Activated gamma-delta T cell treated with Interleukin-2 at 50 U/mL for 16 hours (primary cell): ENCODE measurements at places on chromosomes 16 and 17.

- DNase-seq: peak; percentile 16
Observed at GRCh38 chr16:67936124-67936879, at the start of gene PSMB10. Gene PSMB10, minus strand, starts transcription at chr16:67936850. Its CDS starts 101 bp downstream, at chr16:67936749.

GRCh38 chr17:77462553-77463497, 322.1 kb downstream of the SEC14L1 start:
- DNase-seq: no peak

GRCh38 chr17:79993390-79994227, 42.1 kb downstream of the TBC1D16 start:
- DNase-seq: no peak

DNA sequence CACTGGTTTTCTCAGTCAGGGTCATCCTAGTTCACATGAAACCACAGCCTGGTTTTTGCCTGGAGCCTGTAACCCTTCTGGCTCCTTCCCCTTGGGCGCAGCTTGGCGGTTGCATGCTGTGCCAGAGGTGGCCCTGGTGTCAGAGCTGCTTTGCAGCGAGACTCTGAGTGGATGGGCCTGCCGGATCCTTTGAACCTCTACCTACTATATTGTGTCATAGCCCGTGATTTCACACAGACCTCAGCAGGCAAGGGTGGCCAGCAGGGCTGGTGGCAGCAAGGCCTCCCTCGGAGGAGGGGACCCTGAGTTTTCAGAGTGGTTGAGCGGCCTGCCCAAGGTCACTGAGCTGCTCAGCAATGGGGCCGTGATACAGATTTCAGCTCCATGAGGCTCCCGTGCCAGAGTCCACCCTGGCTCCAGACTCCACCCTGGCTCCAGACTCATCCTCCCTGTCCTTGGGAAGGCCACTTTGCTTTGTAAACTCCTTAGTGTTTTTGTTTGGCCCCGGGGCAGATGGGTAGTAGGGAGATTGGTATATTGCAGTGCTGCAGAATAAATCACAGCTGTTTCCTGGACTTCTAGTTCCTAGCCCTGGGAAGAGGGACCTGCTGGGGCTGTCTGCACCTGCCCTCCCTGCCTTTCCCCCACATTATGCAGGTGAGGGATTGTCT, 9.7 kb downstream of the MPRIP start:
- DNase-seq: no peak

DNA sequence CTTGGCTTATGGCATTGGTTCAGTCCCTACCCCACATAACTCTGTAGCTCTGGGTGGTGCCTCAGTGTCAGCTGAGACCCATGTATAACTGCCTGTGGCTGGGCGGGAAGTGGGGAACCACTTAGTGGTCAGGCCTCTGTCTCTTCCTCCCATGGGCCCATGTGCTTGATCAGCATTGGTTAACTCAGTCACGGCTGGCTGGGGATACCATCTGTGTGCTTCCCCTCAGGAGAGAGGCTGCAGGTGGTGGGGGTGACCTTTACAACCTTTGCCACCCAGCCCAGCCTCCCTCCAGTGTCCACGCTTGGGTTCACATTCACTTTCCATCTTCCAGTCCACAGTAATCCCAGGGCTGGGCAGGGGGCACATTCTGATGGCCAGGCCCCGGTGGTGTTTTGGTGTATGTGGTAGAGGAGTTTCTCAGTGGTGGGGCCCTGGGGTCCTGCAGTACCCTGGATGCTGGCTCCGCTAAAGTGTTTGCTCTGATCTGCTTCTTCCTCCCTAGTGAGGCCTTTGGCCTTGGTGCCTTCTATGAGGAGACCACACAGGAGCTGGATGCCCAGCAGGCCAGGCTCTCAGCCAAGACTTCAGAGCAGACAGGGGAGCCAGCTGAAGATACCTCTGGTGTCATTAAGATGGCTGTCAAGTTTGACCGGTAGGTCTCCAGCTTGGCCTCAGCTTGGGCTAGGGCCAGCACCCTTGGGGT, 10.2 kb upstream of the NFATC3 start:
- peak; percentile 69 for DNase-seq

DNA sequence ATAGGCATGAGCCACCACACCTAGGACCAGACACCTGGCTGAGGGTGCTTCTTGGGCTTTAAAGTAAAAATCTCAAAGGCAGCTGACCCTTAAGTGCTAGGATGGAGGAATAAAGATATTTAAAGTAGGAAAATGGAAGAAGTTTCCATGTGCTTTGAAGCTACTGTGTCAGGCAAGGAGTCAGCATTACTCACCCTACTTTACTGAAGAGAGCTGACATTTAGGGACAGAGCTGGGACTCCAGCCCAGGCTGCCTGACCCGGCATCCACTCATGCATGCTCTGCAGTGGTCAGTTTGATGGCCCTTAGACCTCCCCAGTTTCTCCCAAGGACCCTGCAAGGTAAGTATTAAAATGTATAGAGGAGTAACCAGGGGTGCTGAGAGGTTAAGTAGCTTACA, 124.7 kb upstream of the PLCG2 start:
- no peak for DNase-seq

GRCh38 chr16:67939507-67940445, 3.1 kb upstream of the PSMB10 start:
- peak; percentile 37 for DNase-seq

DNA sequence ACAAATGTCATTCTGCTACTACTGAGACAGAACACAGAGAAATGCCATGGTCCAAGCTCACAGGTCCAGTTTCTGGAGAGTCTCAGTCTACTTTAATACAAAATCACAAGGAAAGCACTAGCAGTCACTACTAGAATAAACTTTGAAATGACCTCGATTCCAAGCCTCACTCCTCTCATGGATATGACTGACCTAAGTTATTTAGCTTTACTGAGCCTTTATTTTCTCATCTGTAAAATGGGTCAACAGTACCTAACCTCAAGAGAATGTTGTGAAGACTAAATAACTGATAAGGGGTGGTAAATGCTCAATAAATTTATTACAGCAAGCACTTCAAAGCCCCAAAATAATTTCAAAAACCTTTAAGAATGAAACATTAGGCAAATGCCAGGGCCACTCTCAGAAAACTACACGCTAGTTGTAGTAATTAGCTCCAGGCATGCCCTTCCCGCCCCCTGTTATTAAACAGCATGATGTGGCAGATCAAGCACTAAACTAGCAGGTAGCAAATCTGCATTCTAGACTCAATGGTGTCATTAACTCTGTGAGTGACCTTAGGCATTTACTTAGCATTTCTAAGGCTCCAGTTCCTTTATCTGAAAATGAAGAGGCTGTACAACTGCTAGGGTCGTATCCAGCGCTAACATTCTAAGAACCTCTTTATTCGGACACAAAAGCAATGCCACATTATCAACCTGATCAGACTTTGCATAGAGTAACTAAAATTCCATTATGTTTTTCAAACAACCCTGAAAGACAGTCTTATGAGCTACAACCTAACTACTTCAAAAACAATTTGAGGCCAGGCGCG, 8.4 kb downstream of the GSPT1 start:
- no peak for DNase-seq

- DNase-seq: no peak
Observed at GRCh38 chr17:72613396-72613795, 479.1 kb downstream of the SLC39A11 start.

GRCh38 chr16:54080524-54081008, 206.0 kb downstream of the IRX3 start:
- DNase-seq: no peak

DNA sequence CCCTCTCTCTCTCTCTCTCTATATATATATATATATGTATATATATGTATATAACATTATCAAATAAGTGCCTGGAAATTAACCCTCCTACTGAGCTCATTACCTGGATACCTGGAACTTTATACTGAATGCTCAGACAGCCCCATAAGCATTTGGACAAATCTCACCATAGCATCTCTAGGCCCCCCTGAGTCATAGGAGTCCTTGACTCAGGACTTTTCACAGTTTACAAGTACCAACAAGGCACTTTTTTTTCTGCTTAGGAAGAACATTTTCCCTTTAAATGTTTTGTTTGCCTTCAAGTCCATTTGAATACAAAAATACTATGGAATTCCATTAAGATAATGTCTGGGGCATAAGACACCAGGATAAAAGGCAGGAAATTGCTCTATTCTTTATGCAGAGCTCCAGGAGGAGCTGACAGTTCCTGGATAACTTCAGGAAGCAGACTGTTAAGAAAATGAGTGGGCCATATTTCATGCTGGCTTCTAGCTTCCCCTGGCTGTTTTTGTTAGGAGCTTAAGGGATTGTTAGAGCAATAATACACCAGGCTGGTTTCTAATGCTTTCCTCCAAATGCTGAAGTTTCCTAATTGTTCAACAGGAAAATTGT, 171.7 kb upstream of the ASIC2 start:
- DNase-seq: no peak

GRCh38 chr17:65160516-65160915, 23.3 kb downstream of the RGS9 start:
- DNase-seq: no peak

- no peak for DNase-seq
Observed at GRCh38 chr16:87223656-87224248, 93.4 kb downstream of the C16orf95 start.

DNA sequence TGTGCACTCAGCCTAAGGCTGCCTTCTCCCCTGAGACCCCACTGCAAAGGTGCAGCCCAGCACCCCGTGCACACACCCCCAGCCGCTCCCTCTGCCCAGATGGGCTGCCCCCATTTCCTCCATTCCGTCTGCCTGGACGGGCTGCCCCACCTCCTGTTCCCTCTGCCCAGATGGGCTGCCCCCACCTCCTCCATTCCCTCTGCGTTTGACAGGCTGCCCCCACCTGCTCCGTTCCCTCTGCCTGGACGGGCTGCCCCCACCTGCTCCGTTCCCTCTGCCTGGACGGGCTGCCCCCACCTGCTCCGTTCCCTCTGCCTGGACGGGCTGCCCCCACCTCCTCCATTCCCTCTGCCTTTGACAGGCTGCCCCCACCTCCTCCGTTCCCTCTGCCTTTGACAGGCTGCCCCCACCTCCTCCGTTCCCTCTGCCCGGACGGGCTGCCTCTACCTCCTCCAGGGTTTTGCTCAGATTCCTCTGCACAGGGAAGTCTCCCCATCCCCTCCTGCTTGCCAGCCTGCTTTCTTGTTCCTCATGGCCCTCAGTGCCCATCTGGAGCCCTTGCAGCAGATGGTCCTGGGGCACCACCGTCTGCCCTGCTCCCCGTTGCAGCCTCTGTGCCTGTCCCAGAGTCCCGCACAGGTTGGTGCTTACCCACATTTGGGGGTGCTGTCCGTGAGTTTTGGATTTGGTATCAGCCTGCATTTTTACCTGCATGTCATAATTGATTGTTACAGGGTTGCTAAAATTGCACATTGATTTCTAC, 23.4 kb upstream of the IL17C start:
- DNase-seq: no peak

GRCh38 chr17:79792341-79792871, 4.5 kb downstream of the CBX8 start:
- DNase-seq: no peak

DNA sequence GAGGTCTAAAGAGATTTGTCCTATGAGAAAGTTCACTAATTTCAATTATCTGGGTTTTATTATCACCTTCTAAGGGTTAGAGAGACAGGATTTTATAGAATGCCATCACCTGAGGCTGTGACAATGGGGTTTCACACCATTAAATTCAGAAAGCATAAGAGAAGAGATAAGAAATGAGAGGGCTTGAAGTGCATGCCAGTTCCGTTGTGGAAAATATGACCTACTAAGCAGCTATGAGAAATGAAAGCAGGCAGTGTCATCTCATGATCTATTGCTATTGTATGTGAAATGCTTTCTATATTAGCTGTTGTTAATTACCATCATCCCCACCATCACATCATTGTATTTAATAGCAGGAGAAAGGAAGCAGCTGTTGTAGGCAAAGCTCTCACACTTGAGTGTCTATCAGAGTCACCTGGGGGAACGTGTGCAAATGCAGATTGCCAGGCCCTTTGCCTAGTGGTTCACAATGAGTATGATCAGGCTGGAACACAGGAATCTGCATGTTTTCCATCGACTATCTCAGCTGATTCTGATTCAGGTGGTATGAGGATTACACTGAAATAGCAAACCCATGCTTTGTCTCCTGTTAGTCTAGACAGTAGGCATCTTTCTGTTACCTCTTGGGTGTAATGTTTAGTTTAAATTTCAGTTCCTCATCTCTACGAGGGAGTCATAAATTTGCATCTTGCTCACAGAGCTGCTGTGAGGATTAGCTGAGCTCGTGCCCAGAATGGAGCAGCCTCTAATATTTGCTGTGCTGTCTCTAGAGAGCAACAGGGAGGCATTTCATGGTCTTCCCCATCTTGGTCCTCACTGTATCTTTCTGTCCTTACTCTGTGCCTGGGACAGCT, 256.4 kb downstream of the CDH13 start:
- DNase-seq: no peak

GRCh38 chr17:12985431-12986293, 32.2 kb downstream of the ELAC2 start:
- no peak for DNase-seq

GRCh38 chr17:44417553-44417952, 28.1 kb upstream of the ITGA2B start:
- no peak for DNase-seq

- no peak for DNase-seq
Observed at GRCh38 chr17:50265212-50265611, 9.1 kb upstream of the TMEM92 start.
